T-helper 2 cell treated with Interferon-gamma antibody and Interleukin-4, amounts not matched to agents 5 μg/mL and 100 μg/mL, for 36 hours (primary cell): ENCODE measurements at places on chromosomes 6 and 20.

DNA sequence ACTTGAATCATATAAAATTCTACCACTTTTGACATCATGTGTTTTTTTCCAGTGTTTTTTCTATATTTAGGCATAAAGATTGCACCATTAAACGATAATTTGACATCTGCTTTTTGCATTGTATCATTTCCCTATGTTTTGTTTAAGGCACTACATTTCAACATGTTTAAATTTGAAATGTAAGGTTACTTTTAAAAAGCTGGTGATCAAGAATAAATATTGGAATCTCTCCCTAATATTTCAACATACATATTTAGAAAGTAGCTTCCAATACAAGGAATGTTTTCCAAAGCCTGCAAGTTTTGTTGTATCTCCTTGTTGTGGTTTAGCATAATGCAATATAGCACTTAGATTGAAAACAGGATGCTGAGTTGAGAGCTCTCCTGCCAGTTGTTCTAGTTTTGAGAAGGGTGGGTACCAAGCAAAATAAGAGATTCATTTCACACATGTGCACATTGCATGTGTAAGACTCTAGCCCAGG is 76.5 kb downstream of the SYNJ2 start:
- H3K27ac ChIP-seq: no peak overlapping the region
- H3K36me3 ChIP-seq: peaks cover 8% of the 10 kb centered on the region
- H3K27me3 ChIP-seq: no peaks in the 10 kb centered on the region
- DNase-seq: no peak

- DNase-seq: no peak
- H3K4me3 ChIP-seq: no peak overlapping the region
- no peaks in the 10 kb centered on the region for H3K4me1 ChIP-seq
- H3K36me3 ChIP-seq: no peaks in the 10 kb centered on the region
- H3K27me3 ChIP-seq: no peaks in the 10 kb centered on the region
- H3K27ac ChIP-seq: no peak overlapping the region
Observed at GRCh38 chr6:74166849-74167248, 470.8 kb downstream of the CD109 start.

DNA sequence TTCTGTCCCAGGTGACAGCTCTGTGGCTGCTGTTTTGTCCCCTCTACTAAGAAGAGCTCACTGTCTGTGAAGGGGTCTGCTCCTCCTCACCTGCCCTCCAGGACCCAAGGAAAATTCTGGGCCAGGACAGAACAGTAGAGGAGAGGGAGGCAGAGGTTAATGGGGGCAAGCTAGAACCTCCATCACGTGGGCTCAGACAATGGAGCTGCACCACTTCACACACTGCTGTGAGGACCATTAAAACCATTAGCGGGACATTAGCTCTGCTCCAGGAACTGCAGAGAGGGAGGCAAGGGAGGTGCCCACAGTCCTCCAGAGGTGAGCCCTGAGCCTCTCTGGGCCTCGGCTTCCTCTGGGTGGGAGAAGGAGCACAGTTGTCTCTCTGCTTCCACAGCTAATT is 78.4 kb downstream of the NOL4L start:
- H3K36me3 ChIP-seq: peaks cover 29% of the 10 kb centered on the region
- peaks cover 42% of the 10 kb centered on the region for H3K4me1 ChIP-seq
- no peaks in the 10 kb centered on the region for H3K27me3 ChIP-seq
- no peak overlapping the region for H3K4me3 ChIP-seq

DNA sequence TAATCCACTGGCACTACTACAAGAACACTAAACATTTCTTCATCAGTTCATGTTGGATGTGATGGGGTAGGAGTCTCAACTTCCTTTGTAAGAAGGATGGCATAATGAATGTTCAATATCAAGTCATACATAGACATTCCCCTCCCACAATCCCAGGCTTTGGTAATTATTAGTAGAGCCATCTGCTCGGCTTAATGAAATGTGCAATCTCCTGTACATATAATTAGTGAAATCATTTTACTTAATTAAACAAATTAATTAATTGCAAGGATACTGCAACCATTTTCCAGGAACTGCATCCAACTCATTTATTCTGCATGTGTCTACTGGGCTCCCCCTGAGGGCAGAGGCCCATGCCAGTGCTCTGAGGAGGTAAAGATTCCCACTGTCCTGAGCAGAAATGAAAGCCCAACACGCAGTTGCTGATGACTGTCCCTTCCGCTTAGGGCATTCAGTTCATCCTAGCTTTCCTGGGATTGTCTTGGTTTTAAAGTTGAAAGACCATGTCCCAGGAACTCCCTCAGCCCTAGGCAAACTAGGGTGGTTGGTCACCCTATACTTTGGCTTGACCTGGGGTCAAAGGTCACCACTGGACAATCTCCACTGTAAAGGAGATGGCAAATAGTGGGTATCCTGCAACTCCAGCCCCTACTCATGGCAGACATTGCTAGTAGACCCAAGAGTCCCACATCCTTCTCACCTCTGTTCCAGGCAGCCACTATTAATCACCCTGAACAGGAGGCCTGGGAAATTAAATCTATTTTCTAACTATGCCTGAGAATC is 109.8 kb downstream of the TRERF1 start:
- no peak overlapping the region for H3K27ac ChIP-seq
- H3K36me3 ChIP-seq: peaks cover 24% of the 10 kb centered on the region
- DNase-seq: no peak
- peaks cover 68% of the 10 kb centered on the region for H3K4me1 ChIP-seq
- H3K4me3 ChIP-seq: no peak overlapping the region

GRCh38 chr6:106281661-106282060 is 43.9 kb downstream of the ATG5 start:
- H3K27me3 ChIP-seq: no peaks in the 10 kb centered on the region
- H3K4me1 ChIP-seq: peaks cover 25% of the 10 kb centered on the region
- H3K4me3 ChIP-seq: no peak overlapping the region

- H3K27me3 ChIP-seq: no peaks in the 10 kb centered on the region
- no peaks in the 10 kb centered on the region for H3K36me3 ChIP-seq
- no peak overlapping the region for H3K27ac ChIP-seq
- no peak overlapping the region for H3K4me3 ChIP-seq
Observed at GRCh38 chr20:14012671-14013070, 17.4 kb downstream of the MACROD2 start.

- peaks cover 24% of the 10 kb centered on the region for H3K36me3 ChIP-seq
- H3K4me1 ChIP-seq: peaks cover 70% of the 10 kb centered on the region
- H3K27me3 ChIP-seq: no peaks in the 10 kb centered on the region
Observed at GRCh38 chr6:158565482-158566040, 5.7 kb downstream of the TMEM181 start.

DNA sequence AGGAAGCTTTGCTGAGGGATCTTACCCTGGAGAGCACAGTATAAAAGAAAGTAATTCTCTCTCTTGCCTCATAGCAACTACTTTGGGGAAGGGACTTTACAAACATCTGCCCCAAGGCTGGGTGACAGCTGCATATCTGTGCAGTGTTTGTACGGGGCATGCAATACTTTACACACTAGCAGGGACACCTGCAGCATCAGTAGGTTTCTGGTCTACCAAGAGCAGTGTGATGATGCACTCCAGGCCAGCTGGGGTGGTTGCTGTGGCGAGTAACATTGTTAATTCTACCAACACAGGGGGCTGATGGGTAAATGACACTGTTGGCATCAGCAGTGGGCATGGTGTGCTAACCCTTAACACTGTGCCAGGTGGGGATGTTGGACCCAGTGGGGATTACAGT is 48.0 kb downstream of the ADTRP start:
- DNase-seq: peak; percentile 7
- H3K36me3 ChIP-seq: no peaks in the 10 kb centered on the region
- H3K4me3 ChIP-seq: no peak overlapping the region
- peaks cover 48% of the 10 kb centered on the region for H3K4me1 ChIP-seq
- H3K27ac ChIP-seq: no peak overlapping the region

- no peak overlapping the region for H3K4me3 ChIP-seq
- DNase-seq: no peak
- H3K36me3 ChIP-seq: peaks cover 3% of the 10 kb centered on the region
- peaks cover 63% of the 10 kb centered on the region for H3K27me3 ChIP-seq
- H3K27ac ChIP-seq: no peak overlapping the region
- H3K4me1 ChIP-seq: peaks cover 21% of the 10 kb centered on the region
Observed at GRCh38 chr6:1609041-1609647, 571 bp upstream of the FOXC1 start.

DNA sequence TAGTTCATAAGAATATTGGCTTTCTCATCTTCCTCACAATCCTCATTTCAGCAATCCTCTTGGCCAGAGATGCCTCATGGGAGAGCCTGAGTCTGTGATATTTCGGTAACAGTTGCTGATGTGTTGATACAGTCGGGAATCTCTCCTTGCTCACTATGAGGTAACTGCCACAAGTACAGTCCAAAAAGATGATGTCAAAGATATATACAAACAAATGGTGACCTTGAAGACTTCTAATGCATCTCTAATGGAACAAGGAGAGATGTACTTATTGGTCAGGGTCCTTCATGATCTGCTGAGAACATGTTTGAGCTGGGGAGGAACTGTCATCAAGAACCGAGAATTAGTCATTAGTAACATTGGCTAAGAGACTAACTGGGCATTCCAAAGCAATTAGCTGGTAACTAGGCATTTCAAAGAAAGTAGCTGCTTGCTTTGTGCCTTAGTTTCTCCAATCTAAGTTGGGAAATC is 56.1 kb downstream of the FILIP1 start:
- no peaks in the 10 kb centered on the region for H3K4me1 ChIP-seq
- DNase-seq: no peak
- H3K27me3 ChIP-seq: peaks cover 3% of the 10 kb centered on the region
- no peak overlapping the region for H3K4me3 ChIP-seq

DNA sequence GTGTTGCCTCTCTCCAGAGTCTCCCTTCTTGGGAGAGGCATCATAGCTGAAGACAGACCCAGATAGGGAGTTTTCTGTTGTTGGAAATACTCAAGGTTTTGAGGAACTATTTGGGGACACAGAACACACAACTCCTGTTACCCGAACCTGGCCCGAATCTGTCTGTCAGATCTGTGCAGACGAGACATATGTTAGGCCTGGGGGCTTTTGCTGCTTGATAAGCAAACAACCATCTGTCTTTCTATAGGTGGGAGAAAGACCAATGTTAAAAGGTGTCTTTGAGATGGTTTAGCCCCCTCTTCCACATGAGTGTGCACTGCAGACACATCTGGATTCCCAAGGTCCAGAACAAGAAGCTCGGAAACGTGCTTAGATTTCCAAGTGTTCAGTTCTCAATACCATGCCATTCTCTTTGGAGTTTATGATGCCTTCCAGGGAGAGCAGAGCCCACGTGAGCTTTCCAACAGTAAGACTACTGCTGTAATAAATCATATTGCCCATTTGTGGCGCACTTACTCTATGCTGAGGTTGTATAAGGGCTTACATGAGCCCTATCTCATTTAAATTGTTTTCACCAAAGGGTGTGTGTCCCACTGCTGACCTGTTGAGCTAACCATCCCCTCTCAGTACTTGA is 3.8 kb upstream of the STX16 start:
- no peak for DNase-seq
- peaks cover 4% of the 10 kb centered on the region for H3K27me3 ChIP-seq
- H3K36me3 ChIP-seq: peaks cover 12% of the 10 kb centered on the region

GRCh38 chr20:41063442-41063841 is 34.8 kb downstream of the TOP1 start:
- no peak overlapping the region for H3K4me3 ChIP-seq
- H3K4me1 ChIP-seq: peaks cover 31% of the 10 kb centered on the region
- no peak for DNase-seq
- peaks cover 53% of the 10 kb centered on the region for H3K36me3 ChIP-seq
- H3K27ac ChIP-seq: no peak overlapping the region
- no peaks in the 10 kb centered on the region for H3K27me3 ChIP-seq

DNA sequence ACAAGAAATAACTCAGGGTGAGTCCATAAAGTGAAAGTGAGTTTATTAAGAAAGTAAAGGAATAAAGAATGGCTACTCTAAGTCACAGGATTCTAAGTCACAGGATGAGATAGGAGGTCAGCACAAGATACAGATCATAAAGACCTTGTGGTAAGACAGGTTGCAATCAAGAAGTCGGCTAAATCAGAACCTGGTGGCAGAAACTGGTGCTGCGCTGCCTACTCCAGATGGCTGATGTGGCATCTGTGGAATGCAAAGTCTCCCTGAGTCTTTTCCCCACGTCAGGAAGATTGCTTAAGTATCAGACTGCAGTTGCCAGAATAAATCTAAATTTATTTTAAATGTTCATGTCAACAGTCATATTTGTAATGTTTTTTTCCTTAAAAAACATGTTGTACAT is 10.7 kb upstream of the KCNK15 start:
- H3K27me3 ChIP-seq: peaks cover 2% of the 10 kb centered on the region
- H3K36me3 ChIP-seq: peaks cover 11% of the 10 kb centered on the region
- H3K4me1 ChIP-seq: peaks cover 23% of the 10 kb centered on the region
- H3K27ac ChIP-seq: no peak overlapping the region
- no peak overlapping the region for H3K4me3 ChIP-seq

GRCh38 chr6:9612489-9612888 is 802.4 kb downstream of the TFAP2A start:
- no peaks in the 10 kb centered on the region for H3K4me1 ChIP-seq
- DNase-seq: no peak
- H3K36me3 ChIP-seq: no peaks in the 10 kb centered on the region
- H3K27me3 ChIP-seq: no peaks in the 10 kb centered on the region
- H3K4me3 ChIP-seq: no peak overlapping the region

- H3K27me3 ChIP-seq: no peaks in the 10 kb centered on the region
- no peaks in the 10 kb centered on the region for H3K4me1 ChIP-seq
- no peak overlapping the region for H3K4me3 ChIP-seq
- H3K27ac ChIP-seq: no peak overlapping the region
Observed at GRCh38 chr6:169936355-169936975, 185.0 kb downstream of the ERMARD start.
